ENCODE measurements at places on chromosomes 12 and 14. TPM values are rescaled to one million over a fixed set of nuclear protein-coding genes. Genes with fewer than 3 reads are reported as not detected.

The GRIP1 gene
- 3.6 TPM for total RNA-seq

The AMDHD1 gene
- total RNA-seq, result 1.3 TPM

DNA sequence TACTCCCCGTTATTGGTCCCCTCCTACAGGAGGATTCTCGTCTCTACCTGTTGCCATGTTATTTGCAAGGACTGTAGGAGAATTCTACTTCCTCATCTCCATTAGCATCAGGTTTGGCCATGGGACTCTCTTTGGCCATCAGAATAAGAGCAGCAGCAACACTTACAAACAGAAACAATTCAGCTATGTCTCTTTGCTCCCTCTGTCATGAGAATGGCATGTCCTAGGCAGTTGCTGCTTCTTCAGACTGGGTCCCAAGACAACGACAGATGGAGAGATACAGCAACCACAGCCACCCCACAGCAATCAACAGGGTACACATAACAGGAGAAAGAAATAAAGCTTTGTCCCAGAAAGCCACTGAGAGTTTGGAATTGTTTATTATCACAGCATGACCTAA lies 19.7 kb downstream of the SLC41A2 start:
- H3K36me3 ChIP-seq, result no peaks in the 10 kb centered on the region
- H3K4me1 ChIP-seq, result no peaks in the 10 kb centered on the region
- no peaks in the 10 kb centered on the region for H3K27me3 ChIP-seq
- no peak for DNase-seq

The BATF gene
- 7.4 TPM for total RNA-seq

DNA sequence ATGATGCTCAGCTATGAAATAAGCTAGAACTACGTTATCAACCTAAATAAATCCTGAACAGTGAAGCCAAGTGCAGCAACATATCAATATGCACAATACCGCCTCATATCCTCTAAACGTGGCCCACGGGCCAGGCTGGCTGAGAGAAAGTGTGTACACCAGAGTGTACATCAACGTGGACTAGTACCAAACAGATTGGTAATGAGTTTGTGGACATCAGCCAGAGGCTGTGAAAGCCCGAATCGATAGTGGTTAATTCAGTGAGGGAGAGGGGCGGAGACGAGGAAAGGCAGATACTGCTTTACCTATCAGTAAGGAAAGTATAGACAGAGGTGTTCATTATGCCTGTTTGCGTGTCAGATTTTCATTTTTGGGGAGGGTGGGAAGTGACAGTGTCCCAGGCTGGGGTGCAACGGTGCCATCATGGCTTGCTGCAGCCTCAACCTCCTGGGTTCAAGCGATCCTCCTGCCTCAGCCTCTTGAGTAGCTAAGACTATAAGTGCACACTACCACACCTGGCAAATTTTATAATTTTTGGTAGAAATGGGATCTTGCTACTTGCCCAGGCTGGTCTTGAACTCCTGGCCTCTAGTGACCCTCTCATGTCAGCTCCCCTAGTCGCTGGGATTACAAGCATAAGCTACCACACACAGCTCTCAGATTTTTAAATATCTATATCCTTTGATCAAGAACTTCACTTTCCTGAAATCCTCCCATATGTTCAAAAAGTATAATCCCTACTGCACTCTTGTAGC lies 50.1 kb downstream of the ANAPC7 start:
- no peaks in the 10 kb centered on the region for H3K27me3 ChIP-seq
- peaks cover 5% of the 10 kb centered on the region for H3K36me3 ChIP-seq
- H3K4me1 ChIP-seq, result no peaks in the 10 kb centered on the region
- H3K4me3 ChIP-seq, result no peak overlapping the region
- H3K27ac ChIP-seq, result no peak overlapping the region

DNA sequence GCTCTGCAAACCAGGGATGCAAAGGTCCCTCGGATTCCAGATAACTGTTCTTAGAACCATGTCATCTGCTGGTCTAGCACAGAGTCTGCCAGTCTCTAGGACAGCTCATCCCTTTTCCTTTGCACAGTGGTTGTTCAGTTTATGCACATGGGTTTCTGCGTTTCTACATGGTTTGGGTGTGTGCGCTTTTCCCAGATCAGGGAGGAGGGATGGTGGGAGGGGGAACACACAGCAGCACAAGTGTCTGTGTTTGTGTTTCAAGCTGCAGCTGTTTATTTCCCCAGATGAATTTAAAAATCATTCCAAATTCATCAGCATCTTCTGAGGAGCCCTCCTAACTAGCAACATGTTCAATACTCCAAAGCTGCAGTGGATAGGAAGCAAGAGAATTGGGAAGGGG lies 45.4 kb downstream of the ANO2 start:
- peaks cover 7% of the 10 kb centered on the region for H3K27me3 ChIP-seq
- no peaks in the 10 kb centered on the region for H3K36me3 ChIP-seq
- no peaks in the 10 kb centered on the region for H3K4me1 ChIP-seq

GRCh38 chr14:75927564-75928087 lies 54.2 kb downstream of the TGFB3 start:
- H3K27ac ChIP-seq, result no peak overlapping the region
- H3K36me3 ChIP-seq, result no peaks in the 10 kb centered on the region
- H3K4me1 ChIP-seq, result peaks cover 8% of the 10 kb centered on the region
- no peaks in the 10 kb centered on the region for H3K27me3 ChIP-seq
- H3K4me3 ChIP-seq, result no peak overlapping the region
- DNase-seq, result no peak

The KRT7 gene
- 33.6 TPM for total RNA-seq

The TDRD9 gene
- 2.3 TPM for total RNA-seq

DNA sequence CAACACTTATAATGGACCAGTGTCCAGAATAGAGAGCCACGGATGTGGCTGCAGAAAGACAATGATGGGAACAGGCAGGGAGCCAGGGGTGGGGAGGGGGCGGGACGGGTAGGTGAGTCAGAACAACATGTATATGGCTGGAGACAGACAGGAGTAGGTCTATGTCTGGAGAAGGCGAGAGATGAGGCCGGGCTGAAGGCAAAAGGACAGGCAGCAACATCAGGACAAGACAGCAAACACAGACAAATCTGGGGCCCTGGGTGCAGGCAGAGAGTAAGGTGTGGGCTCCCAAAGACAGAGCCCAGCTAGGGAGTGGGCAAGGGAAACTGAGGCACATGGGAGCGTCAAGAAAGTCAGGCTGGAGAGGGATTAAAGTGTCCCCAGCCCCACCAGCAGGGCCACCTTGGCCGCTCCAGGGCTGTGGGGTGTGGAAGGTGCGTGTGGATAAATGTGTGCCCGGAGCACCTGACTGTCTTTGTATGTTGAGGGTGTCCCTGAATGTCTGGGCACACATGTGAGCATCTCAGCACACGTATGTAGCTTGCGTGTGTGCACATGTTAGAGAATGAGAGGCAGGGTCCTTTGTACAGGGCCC lies 44.1 kb downstream of the FAM222A start:
- no peaks in the 10 kb centered on the region for H3K27me3 ChIP-seq
- no peak overlapping the region for H3K4me3 ChIP-seq
- no peaks in the 10 kb centered on the region for H3K4me1 ChIP-seq

GRCh38 chr12:96774496-96775256 lies 132.4 kb upstream of the NEDD1 start:
- no peaks in the 10 kb centered on the region for H3K36me3 ChIP-seq
- no peak for DNase-seq
- H3K4me3 ChIP-seq, result no peak overlapping the region
- H3K27ac ChIP-seq, result no peak overlapping the region
- no peaks in the 10 kb centered on the region for H3K4me1 ChIP-seq

GRCh38 chr14:74217672-74218448 lies 21.4 kb upstream of the VSX2 start:
- H3K4me3 ChIP-seq, result no peak overlapping the region
- H3K27ac ChIP-seq, result no peak overlapping the region
- DNase-seq, result peak; percentile 67
- no peaks in the 10 kb centered on the region for H3K4me1 ChIP-seq
